Stimulated activated CD4-positive, alpha-beta T cell treated with anti-CD3 and anti-CD28 coated beads, Interleukin-1b, Interleukin-23, amount 100 ng/mL, for 1 hour (primary cell): ENCODE measurements at places on chromosomes 4 and X.
A peak's percentile ranks its signal among the peaks of the same experiment; 100 is the strongest.

- DNase-seq, result no peak
Measured at GRCh38 chr4:165965503-165965902, 92.5 kb downstream of the TLL1 start.

DNA sequence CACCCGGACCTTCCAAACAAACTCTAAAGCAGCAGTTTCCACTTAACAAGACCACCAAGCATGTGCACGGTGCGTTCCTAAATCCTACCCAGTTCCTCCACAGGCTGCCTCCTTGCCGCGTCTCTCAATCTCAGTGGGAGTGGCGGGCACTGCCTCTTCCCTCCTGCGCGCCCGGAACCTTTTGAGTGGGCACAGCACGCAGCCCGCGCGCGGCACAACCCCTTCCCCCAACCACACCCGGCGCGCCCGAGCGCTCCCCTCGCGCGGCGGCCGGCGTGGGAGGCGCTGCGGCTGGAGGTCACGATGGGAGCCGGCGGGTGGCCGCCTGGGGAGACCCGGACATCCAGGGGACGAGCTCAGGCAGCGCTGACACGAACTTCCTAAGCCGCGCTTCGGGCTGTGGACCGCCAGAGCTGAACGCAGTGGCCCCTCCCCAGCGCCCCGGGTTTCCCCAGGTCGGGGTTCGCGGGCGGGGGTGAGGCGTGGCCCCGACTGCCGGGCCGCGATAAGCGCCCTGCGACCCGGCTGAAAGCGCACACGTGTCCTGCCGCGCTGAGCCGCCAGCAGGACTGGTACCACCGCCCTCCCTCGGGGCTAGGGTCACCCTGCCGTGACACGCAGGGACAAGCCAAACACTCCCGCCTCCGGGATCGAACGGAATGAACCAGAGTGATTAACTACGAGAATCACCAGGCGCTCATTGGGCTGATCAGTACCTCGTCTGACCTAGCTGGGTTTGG is at the start of gene ABCG2:
Gene ABCG2 (minus strand): TSS at position 151 of the 740 bp plus-strand sequence. CDS start 18,644 bp downstream, outside the sequence.
- DNase-seq, result peak; percentile 2

DNA sequence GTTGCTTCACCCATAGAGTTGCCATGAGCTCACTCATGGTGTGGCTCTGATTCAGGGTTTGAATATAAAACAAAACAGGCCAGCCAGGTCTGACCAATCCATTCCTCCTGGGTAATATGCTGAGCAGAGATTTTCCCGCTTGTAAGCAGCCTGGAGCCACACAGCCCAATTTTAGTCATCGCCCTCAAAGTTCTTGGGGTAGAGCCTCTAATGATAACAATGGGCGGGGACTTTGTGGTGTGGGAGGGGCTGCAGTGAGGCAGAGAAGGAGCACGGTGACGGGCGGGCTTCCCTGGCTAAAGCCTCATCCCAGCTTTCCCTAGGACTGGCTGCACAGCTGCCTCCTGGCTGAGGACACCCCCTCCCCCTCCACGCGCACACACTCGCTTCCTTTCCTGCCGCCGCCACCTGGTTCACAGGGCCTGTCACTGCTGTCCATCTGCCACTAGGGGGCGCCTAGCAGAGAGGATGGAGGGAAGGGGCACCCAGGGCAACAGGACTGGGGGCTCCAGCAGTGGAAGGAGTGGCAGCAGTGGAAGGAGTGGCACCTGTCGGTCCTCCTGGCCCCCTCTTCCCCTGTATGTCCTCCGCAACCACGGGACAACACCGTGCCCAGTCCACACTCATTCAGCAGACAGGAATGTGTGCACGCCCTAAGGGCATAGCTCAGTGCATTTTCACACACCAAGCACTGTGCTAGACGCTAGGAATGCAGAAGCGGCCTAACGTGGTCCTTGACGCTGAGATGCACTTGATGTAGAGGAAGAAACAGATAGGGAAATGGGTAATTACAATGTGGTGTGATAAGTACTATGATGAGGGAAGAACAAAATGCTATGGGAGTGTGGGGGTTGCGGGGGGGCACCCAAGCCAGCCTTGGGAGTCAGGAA is 26.8 kb downstream of the PRPS1 start:
- peak; percentile 43 for DNase-seq

GRCh38 chr4:42142591-42142990 is 9.9 kb downstream of the BEND4 start:
- DNase-seq, result no peak

GRCh38 chrX:53280331-53281320 is 758 bp downstream of the IQSEC2 start:
- no peak for DNase-seq

DNA sequence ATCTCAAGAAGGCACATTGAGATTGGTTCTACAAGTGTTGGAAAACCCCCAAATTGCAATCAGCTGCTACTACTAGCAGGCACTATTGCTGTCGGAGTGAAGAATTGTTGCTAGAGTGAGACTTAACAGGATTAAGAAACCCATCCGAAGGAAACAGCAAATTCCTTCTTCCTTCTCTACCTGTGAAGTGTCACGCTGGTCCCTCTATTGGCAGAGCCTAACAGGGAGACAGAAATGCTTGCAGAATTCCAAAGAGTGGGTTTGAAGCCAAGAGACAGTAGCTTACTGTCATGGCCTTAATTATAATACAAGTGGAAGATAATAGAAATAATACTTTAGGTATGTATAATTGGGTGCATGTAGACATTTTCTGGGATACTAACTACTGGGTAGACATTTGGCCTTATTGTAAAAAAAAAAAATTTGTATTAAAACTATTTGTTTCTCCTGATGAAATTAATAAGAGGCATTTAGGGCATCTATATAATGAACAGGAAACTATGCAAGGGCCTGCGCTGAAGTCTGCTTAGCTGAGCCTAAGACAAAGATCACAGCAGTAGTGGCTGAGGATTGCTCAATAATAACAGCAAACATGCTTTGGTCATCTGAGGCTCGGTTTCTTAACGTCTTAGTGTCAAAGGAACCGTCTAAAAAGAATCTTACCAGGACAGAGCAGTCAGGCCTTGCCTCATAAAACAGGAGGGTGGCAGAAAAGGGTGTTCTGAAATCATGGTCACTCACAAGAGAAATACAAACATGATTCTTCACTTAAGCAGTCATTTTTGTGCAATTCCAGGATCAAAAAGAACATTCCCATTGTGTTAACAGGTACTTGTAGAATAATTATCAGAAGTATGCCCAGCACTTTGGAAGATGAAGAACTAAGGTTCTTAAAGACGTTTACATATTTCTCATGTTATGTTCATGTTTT is 40.8 kb downstream of the FAM241A start:
- no peak for DNase-seq

DNA sequence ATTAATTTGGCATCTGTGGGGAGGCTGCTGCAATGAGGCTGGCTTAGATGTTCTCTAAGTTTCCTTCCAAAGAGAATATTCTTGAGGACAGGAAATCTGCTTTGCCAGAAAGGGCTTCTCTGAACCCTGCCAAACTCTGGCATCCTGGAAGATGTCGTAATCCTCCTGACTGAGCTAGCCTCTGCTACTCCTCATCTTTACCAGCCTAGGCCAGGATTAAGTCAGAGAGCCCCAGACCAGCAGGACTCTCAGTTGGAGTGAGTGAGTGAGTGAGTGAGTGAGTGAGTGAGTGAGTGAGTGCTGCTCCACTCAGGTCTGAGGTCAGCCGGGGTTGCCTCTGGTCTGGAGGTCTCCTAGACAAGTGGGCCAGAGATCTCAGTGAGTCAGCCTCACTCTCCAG is 104.9 kb upstream of the SOD3 start:
- DNase-seq, result no peak

DNA sequence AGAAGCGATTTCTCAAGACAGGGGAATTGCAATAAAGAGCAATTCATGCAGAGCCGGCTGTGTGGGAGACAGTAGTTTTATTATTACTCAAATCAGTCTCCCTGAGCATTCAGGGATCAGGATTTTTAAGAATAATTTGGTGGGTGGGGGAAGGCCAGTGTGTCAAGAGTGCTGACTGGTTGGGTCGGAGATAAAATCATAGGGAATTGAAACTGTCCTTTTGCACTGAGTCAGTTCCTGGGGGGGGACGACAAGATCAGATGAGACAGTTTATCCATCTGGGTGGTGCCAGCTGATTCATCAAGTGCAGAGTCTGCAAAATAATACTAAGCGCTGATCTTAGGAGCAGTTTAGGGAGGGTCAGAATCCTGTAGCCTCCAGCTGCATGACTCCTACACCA is 502.4 kb downstream of the NLGN4X start:
- no peak for DNase-seq

GRCh38 chrX:15673970-15674369 is 9.4 kb upstream of the CLTRN start:
- DNase-seq, result no peak

GRCh38 chr4:79065262-79065661 is 126.0 kb upstream of the PAQR3 start:
- DNase-seq, result no peak

GRCh38 chr4:123651536-123652180 is 255.1 kb downstream of the SPRY1 start:
- no peak for DNase-seq

DNA sequence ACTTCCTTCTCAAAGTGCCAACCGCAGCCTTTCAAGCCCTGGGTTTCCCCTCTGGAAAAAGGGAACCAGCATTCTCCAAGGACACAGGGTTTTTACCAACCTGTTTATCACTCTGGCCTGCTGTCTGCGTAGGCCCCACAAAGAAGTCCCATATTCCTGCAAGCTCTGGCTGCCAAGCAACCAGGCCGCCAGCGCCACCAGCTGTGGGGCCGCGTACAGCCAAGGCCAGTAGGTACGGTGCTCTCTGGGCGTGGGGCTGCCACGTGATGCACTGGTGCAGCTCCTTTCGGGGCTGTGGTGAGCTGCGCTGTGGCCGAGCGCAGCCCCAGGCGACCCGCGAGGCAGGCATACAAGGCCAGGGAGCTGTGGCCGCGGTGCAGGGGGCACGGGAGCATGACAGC is 22.1 kb downstream of the LUZP4 start:
- DNase-seq, result no peak

- DNase-seq, result no peak
Measured at GRCh38 chr4:182175788-182176519, 67.2 kb upstream of the TENM3 start.

- DNase-seq, result no peak
Measured at GRCh38 chr4:150720973-150721518, 139.1 kb downstream of the MAB21L2 start.

- DNase-seq, result no peak
Measured at GRCh38 chrX:72094894-72095293, 36.8 kb downstream of the RTL5 start.

DNA sequence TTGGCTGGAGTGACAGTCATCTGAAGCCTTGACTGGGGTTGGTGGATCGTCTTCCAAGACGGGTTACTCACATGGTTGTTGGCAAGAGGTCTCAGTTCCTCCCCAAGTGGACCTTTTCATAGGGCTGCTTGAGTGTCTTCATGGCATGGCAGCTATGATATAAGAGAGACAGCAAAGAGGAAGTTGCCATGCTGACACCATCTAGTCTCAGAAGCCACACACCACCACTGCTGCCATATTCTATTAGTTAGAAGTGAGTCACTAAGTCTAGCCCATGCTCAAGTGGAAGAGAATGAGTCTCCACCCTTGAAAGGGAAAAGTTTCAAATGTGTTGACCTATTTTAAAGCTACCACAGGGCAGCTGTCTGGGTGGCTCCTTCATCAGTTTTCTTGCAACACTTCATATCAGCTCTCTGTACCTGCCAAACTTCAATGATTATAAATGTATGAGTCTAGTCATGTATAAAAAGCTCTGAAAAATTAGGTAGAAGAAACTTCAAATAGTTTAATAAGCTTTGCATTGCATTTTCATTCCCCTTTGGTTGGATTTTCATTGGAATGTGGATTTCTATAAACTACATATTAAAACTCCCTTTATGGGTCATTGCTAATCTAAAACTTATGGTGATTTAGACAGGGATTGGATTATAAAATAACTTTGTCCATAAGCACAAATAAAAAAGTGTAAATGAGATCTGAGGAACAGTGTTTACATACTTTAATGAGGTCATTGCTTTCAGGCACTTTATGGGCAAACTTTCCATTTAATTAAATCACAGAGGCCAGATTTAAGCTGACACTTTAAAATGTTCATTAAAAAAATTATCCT is 68.0 kb upstream of the ATXN3L start:
- DNase-seq, result no peak

- DNase-seq, result no peak
Measured at GRCh38 chr4:60743654-60744053, 456.5 kb upstream of the ADGRL3 start.

- no peak for DNase-seq
Measured at GRCh38 chrX:14173873-14174272, 144.2 kb upstream of the GEMIN8 start.

DNA sequence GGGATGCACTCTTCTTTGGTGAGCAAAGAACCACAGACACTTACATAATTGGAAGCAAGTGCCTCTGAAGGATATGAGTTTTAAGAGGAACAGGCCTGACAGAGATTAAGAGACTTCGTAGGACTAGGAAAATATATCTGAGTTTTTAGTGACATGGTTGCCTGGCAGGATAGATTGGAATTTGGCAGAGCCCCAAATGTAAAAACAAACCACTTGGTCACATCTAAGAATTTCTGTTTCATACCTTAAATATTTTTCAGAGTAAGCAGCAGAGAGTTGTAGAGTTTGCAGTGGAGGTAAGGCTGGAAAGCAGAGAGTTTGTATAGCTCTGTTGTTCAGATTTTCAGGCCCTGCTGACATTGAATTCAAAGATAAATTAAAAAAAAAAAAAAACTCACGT is 150.1 kb upstream of the MAGEB2 start:
- no peak for DNase-seq

DNA sequence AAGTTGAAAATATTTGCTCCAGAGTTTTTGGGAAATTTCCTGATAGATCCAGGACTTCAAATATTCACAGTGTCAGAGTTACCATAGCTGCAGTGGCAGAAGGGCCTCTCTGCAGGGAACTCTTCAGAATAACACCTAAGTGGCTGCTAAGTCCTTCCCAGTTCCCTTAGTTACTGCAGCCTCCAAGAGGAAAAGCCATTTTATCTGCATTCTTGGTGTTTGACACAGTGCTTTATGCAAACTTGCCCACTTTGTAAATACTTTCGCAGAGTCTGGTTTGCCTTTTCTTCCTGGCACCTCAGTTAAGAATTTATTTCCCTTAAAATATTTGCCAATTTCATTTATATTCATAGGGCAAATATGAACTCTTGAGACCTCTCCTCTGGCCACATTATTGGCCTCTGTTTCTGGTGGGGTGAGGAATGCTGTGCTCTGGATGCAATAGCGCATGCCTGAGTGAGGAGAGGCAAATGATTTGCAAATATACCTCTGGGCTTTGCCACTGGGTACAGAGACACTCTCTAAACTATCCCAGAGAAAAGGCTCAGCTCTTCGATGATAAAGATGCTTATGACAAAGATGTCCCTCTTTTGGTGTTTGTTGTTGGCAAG is 566.3 kb upstream of the NR3C2 start:
- no peak for DNase-seq

- no peak for DNase-seq
Measured at GRCh38 chr4:108036213-108036612, 46.5 kb downstream of the HADH start.

GRCh38 chr4:61527888-61528287 is 327.8 kb downstream of the ADGRL3 start:
- DNase-seq, result no peak

- no peak for DNase-seq
Measured at GRCh38 chr4:173316060-173316459, 18.1 kb downstream of the HMGB2 start.
